GM12878 (cell line): ENCODE measurements at places on chromosomes 13 and 19.

- no peak for DNase-seq
Observed at GRCh38 chr13:51325837-51326236, 13.7 kb upstream of the SERPINE3 start.

DNA sequence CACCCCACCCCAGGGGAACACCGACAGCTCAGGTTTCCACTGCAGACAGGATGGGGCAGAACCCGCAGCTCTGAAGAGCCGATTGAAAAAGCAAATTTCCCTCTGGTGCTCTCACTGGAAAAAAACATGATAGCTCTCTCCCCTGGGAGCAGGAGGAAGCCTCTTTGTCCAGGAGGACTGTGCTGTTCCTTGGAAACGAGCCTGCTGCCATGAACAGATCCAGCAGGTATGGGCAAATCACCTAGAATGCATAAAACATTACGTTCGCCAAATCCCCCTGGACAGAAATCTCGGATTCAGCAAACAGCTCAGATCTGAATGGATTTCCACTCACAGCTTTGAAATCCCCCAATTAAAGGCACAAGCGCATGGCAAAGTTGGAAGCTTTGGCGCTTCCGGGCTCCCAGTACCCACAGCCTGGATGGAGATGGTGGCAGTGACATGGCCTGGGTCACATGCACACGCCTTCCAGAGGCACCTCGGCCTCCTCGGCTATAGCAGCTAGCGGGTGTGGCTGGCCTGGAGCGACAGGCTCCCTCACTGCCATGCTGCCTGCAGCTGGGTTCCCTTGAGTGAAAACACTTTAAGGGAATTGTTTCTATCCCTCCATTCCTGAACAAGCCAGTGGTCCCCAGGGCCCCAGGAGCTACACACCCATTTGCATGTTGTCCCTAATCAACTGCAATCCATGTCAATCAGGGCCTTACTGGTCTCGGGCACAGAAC, 59.1 kb downstream of the CEBPG start:
- no peak for DNase-seq

GRCh38 chr19:32866564-32867265, 2.9 kb downstream of the SLC7A9 start:
- no peak for DNase-seq

GRCh38 chr13:113765564-113765910, 6.5 kb downstream of the TMEM255B start:
- no peak for DNase-seq

- DNase-seq: no peak
Observed at GRCh38 chr19:43474487-43474886, 9.1 kb upstream of the LYPD3 start.

DNA sequence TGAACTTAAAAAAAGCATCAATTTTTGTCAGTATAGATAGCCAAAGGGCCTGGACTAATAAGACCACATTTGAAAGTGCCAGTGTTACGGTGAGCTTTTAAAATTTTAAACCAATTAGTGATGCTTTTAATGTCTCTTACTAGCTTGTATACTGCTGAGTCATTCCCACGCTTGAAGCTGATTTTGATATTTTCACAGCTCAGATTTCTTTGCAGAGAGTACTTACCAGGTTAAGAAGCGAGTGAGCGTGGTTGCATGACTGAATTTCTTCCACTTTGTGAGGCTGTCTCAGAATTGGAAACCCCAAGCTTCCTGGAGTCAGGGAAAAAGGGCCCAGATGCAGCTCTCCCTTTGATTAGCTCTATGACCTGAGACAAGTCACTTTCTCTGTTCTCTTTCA, 74.5 kb upstream of the NBEA start:
- DNase-seq: peak; percentile 3

DNA sequence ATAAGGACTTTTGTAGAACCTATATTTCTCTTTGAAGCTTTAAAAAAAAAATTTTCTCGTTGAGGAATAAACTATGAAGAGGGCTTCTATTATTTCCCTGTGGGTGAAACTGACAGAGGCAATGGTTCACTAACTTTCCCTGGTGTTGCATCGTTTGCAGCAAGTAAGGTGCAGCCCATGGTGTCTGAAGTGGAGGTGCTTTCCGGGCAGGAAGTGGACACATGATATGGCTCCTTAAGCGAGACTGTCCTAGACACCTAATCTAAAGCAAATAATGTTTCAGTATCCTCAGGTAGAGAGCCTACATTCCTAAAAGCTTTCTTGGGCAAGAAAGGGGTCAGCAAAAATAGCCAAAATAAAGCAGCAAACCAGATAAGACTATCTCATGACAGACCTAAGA, 437.6 kb upstream of the ARGLU1 start:
- DNase-seq: no peak
